NCI-H1417 (cell line): ENCODE measurements at places on chromosomes 5 and 9.
A peak's percentile ranks its signal among the peaks of the same experiment; 100 is the strongest.

DNA sequence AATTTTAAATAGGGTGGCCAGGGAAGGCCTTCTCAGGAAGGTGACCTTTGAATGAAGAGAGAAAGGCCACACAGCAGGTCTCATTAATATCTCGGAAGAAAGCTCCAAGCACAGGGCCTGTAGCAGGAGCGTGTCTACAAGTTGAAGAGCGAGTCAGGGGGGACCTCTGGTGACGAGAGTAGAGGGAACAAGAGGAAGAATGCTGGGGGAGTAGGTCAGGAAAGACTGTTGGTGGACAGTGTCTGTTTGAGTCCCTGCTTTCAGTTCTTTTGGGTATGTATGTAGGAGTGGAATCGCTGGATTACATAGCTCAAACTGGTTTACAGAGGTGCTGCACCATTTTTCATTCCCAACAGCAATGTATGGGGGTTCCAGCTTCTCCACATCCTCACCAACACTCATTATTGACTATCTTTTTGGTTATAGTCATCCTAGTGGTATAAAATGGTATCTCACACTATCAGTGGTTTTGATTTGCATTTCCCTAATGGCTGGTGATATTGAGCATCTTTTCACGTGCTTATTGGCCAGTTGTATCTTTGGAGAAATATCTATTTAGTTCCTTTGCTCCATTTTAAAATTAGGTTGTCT lies 55.8 kb downstream of the NUP214 start:
- no peak for DNase-seq

DNA sequence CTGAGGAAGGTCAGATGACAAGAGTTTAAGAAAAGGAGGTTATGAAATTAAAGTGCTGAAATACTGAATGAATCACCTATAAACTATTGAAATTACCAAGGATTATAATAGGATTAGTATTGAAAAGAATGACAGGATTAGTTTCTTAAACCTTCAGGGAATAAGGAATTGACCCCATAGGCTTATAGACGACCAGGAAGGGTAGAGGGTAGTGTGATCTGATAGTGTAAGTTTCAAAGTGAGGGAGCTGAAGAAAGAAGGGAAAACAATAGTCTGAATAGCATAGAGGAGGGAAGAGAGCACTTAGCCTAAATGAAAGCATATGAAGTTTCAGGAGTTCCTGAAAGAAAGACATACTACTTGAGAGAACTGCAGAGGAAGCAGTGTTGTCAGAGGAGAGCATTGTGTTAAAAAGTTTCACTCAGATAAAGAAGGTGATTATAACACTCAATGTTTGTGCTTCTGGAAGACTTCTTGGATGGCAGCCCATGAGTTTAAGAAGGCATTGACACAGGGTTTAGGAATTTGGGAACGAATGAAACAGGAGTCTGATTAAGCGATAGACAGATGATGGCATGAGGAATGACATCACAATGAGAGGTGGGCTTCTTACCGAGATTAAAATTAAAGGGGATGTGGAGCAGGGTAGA lies 557.9 kb upstream of the GRAMD2B start:
- DNase-seq = no peak

GRCh38 chr5:42715785-42716184 lies 40.8 kb upstream of the CCDC152 start:
- DNase-seq = no peak

DNA sequence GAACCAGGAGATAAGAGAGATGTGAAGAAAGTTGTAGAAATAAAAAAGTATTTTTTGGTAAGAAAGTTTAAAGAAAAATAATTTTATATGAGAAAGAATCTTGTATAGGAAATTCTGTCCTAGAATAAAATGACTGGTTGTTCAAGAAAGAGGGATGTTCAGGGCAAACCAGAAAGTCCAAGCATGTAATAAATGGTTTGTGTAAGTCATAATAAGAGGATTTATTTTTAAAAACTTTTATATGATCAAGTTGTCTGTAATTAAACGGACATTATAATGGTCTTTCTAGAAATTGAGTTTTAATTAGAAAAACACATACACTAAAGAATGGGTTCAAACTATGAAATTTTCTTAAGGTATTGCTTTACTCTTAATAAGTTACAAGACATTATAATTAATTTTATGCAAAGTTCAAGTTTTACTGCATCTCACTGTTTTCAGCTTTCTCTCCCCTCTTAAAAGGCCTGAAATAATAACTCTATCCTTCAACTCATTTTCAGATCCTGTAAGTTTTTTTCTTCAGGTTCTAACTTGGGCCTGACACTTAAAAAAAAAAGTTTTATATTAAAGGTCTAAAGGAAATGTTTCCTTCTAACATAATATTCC lies 56.1 kb upstream of the ZNF300 start:
- no peak for DNase-seq

DNA sequence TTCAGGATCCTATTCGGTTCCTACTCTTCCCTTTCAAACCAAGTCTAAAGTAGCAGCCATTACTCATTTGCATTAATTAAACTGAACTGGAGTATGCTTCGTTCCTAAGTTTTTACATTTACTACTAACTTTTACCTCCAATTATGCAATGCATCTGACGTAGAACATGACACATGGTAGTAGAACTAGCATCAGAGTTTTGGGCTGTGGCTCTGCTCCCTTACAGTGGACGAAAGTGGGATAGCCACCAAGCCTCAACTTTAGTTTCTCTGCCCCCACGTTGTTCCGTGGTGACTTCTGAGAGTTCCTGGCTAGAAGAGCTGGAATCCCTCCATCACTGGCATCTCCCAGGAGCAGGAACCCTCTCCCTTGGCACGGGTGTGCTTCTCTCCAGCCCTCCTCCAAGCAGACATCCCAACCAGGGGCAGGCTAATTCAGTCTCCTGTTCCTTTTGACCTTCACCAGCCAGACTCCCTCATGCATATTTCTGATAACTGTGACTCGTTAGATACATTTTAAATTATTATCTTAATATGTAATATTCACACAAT lies 2.9 kb downstream of the IFNE start:
- DNase-seq = no peak

DNA sequence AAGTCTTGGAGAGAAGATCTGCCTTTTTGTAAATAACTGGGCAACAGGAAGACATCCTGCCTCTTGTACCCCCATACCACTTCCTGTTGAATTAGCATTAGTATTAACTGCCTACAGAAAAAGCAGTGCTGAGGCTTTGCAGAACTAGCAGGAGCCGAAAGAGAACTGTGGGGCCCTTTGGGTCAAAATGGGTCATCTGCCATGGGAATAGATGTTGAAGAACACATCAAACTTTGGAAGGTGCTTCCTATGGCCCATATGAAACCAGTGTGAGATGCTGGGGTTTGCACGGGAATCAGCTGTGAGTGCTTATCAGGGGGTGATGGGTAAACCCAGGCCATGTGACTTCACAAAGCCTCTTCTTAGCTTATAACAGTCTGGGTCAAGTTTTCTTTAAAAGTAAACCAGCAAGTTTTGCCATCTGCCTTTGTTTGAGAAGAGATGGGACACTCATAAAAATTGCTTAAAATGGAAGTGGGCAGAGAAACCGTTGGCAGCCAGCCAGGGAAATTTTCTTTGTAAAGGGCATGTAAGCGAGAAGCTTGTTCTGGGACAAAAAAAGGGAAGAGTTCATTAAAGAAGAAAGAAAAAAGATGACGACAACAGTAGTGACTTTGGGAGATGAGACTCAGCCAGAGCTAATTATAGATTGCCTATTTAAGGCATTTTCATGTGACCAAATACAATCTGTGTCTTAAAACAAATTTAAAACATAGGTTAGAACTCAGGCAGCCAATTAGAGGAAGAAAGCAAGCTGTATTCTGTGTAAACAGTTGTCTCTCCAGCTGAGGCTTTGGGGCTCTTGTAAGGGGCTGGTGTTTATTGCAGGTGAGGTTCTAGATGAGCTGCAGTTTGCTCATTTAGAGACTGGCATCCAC lies 4.4 kb downstream of the SLC25A25 start:
- DNase-seq = peak; percentile 26

DNA sequence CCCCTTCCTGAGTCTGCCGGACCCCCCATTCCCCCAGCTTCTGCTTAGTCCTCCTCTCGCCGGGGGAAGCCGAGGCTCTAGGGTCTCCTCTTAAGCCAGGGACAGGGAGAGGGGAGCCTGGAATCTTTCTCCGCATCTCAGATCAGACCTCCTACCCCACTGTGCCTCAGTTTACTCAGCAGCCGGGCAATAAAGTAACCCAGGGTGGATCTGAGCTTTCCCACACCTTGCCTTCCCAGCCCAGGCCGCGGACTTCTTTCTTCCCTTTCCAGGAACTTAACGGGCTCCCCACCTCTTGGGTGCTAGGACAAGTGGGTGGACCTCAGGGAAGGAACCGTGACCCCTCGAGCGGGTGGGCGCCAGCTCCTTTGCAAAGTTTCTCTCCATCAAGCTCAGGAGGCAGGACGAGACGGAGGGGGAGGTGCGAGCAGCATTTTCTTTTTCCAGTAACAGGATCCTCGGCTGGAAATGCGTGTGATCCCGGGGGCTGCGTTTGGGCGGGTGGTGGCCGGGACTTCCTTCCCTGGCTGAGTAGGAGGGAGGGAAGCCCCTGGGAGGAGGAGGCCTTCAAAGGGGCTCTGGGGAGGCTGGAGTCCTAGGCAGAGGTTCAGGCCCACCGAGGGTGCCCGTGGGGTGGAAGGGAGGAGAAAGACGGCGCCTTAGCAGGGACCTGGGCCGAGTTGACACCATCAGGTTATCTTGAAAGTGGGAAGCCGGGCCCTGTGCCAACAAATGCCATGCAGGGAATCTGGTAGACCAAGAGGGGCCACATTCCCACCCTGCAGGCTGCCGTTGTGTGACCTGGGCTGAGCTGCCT lies 795 bp downstream of the DAB2IP start:
- peak; percentile 64 for DNase-seq

- no peak for DNase-seq
These were observed 1101.0 kb upstream of the SEMA6A start for GRCh38 chr5:117675646-117676045.

DNA sequence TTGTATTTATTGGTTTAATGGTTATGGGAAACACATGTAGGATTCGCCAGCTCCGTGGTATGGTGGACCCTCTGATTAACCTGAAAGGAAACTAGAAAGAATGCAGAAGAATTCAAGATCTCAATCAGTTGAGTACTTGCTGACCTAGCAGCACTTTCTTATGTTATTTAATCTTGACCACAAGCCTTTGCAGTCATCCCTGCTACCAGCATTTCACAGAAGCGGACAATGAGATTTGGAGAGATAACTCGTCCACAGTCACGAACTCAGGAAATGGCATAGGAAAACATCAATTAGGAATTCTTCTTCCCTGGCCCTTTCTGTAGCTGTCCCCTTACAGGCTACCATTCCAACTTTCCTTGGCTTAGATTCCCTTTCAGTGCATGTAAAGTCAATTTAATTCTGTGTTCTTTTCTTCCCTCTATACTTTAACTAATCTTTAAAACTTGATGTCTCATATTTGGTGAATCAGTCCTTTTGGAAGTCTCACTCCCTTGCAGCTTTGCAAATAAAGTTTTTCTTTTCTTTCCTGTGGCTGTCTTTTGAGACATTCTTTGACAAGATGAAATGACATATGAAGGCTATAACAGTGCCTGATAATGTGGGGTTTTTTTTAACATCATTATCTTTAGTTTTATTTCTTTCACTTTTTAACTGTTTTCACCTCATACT lies 1.3 kb upstream of the SLC44A1 start:
- no peak for DNase-seq

DNA sequence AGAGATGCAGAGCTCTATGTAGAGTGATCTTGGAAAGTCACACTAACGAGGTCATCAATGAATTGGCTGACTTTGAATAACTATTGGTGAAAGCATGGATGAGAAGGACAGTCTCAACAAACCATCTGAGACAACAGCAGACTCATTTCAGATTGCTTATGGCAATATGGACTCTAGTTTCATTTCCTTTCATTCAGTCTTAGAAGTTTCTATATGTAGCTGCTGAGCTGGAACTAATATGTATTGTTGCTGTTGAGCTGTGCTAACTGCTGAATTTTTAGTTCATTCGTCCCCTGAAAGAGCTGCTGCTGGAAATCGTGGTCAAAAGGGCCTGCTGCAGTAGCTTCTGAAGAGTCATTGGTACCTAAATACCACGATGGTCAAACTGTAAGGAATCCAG lies 31.3 kb downstream of the TNFSF15 start:
- DNase-seq = no peak

GRCh38 chr5:176184608-176185132 lies 53.6 kb upstream of the SIMC1 start:
- DNase-seq = no peak

- DNase-seq = no peak
These were observed 27.3 kb downstream of the SCGB3A1 start for GRCh38 chr5:180563994-180564393.

DNA sequence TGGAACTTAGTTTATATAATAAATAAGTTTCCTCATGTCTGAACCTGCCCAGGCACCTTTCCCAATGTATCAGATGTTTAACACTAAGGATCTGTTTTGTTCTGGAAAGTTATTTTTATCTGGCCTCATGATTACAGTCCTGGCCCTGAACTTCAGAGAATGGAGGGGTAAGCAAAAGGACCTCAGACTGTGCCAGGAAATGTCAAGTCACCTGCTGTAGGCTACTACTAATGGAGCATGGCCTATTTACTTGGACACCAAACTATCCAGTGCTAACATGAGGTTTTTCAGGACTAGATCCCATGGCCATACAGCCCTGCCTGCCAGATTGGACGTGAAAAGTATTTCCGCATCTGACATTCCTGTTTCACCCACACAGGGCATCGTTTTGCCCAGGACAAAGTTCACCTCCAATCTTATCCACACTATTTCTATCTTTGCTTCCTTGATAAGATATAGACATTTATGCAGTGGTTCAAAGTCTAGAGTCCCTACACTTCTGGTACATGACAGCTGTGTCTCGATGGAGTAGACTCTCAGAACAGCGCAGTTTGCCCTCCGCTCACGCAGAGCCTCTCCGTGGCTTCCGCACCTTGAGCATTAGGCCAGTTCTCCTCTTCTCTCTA lies at the start of gene BTNL8:
TSS of gene BTNL8 (plus strand) at position 539 of the 626 bp plus-strand sequence. CDS start 152 bp downstream, outside the sequence.
- DNase-seq = no peak

DNA sequence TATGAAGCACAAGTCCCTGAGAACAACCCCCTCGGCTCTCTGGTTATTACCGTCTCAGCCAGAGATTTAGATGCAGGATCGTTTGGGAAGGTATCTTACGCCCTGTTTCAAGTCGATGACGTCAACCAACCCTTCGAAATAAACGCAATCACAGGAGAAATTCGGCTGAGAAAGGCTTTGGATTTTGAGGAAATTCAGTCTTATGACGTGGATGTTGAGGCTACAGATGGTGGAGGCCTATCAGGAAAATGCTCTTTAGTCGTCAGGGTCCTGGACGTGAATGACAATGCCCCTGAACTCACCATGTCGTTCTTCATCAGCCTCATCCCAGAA lies 1.1 kb downstream of the PCDHB6 start:
- no peak for DNase-seq

DNA sequence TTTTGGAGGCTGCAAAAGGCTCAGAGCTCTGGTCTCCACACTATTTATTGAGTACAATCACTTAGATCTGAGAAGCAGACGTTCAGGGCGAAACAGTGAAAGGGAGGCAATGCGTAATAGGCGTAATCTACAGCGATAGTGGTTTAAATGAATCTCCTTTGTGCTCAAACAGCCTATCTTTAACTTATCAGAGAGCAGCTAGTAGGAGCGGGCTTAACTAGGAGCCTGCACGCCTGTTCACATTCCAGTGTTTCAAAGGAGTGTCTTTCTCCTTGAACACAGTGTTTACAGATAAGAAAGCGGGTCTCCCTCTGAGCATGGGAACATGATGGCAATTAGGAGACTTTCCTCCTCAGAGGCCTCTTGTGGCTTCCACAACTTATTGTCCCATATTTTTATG lies 49.4 kb downstream of the AP3B1 start:
- DNase-seq = no peak

- no peak for DNase-seq
These were observed 54.1 kb downstream of the OSMR start for GRCh38 chr5:38899936-38900335.

- no peak for DNase-seq
These were observed 110.8 kb downstream of the MARCHF3 start for GRCh38 chr5:126919566-126919965.
